ENCODE measurements at places on chromosomes 7 and 10.

GRCh38 chr7:80791509-80791929, 127.3 kb downstream of the SEMA3C start:
- DNase-seq: no peak

DNA sequence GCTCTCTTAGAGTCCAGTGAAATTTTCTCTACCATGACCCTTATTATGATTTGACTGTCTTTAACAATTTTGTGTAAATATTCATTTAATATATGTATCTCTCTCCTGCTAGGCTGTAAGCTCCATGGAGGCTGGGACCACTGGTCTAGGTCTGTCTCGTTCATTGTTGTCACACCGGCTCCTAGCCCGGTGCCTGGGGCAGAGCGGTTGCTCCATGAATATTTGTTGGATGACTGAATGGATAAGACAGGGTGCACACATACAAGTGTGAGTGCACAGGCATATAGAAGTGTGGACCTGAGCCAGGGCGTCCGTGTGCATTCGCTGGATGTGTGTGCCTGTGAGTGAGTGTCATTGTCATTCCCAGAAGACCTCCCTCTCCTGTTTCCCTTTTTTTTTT, 20.9 kb upstream of the LBX1 start:
- no peak for DNase-seq

- no peak for DNase-seq
These were observed 199.9 kb downstream of the TCERG1L start for GRCh38 chr10:131111471-131112080.

DNA sequence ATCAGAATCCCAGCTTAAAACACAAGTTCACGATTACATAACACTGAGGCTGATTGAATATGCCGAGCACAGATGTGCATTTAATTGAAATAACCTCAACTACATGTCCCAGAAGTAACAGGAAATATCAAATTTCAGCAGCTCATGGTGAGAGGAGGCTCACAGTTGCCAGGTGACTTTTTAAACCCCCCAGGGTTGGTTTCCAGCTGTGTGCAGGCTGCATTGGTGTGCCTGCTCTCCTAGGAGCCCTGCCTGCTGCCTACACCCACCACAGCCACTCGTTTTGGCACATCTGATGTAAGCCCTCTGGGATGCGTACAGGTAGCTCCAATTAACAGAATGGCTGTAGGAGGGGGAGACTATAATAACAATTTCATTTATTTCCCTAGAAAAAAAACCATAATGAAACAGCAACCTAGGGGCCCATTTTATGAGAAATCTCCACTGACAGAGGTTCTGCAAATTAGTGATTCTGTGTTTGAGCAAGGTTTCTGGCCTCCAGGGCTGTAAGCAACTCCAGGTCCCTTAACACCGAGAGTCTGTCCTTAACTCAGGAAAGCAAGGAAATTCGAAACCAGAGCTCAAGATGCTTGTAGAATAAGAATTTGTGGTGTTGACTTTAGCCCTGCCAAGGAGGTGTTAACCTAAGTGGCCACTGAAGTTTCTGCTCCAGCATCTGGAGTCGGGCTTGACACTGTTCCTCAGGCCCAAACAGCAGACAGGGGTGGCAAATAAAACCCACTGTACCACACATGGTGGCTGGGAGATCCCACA, 161.9 kb downstream of the BMPER start:
- DNase-seq: no peak

- no peak for DNase-seq
These were observed 194.6 kb downstream of the COBL start for GRCh38 chr7:51121931-51122425.

DNA sequence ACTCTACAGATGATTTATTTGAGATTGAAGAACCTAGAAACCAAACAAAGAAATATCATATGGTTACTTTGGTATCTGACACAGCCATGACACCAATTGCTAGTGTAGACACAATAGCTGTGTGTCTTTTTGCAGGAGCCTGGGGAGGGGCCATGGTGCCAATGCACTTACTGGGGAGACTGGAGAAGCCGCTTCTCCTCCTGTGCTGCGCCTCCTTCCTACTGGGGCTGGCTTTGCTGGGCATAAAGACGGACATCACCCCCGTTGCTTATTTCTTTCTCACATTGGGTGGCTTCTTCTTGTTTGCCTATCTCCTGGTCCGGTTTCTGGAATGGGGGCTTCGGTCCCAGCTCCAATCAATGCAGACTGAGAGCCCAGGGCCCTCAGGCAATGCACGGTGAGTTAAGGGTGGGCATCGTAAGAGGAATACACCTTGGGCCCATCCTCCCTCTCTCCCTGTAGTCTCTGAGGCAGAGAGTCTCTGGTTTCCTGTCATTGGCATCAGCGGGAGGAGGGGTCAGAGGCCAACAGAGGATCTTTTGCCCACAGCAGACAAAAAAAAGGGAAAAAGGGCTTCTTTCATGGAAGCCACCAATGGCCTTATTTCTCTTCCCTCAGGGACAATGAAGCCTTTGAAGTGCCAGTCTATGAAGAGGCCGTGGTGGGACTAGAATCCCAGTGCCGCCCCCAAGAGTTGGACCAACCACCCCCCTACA, 1.2 kb downstream of the TMEM139 start:
- DNase-seq: no peak

- no peak for DNase-seq
These were observed 44.5 kb upstream of the HSPB1 start for GRCh38 chr7:76257973-76258372.

DNA sequence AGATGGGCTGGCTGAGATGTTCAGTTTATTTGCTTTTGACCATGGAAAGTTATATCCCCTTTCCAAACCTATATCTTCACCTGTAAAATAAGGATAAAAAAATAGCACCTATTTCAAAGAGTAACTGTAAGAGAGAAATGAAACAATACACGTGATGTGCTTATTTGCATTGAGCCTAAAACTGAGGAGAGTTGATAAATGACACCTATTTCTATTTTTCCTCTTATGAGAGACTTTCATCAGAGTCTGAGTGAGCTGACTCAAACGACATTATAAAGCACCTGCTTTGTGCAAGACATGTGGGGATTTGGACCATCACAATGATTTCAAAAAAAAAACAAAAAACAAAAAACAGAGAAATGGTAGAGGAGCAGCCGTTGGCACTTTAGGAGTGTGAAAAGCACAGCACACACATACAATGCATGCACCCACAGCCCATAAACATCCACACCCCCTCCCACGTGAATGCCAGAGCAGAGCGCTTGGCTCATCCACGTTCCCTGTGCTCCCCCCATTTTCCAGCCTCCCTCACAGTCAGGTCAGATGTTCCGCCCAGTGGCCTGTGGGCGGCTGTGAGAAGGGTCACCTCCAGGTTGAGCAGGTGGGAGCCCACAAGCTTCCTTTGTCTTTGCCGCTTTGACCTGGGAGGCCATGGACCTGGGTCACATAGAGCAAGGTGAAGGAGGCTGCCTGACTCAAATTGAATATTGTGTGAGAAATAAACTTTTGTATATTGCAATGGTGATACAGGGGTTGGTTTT, 253.2 kb upstream of the ZNF32 start:
- DNase-seq: no peak

- no peak for DNase-seq
These were observed 18.0 kb downstream of the CNNM2 start for GRCh38 chr10:102935939-102936605.

DNA sequence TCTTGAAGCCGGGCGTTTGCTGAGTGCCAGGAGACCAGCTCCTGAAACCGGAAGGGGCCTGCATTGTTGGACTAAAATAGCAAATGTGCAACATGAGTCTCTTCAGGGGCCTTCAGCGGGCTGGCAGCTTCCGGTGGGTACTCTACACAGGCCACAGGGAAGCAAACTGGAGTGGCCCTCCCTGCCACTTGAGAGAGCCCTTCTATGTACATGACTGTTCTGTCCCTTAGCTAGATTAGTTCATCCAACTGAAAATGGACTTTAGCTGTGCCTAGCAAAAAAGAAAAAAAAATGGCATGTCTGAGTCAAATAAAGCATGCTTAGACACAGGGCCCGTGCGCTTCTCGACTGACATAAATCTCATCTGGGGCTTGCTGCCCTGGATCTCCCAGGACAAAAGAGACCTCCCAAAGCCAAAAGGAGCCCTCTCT, 115.3 kb upstream of the TCF7L2 start:
- DNase-seq: no peak

DNA sequence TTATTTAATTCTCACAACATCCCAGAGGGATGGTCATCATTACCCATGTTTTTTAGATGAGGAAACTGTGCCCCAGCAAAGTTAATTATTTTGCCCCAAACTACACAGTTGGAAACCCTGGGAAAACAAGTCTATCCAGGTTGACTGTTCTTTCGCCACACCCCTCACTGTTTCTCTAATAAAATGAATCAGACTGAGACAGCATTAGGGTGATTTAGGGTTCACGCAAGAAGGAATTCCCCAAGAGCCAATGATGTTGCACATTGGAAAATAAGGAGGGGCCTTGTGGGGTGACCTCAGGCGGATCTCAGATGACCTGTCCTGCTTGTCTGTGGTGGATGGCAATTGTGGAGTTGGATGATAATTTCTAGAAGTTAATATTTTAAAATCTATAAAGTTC, 135.7 kb upstream of the TBX20 start:
- DNase-seq: no peak

GRCh38 chr10:51733057-51733456, 33.7 kb upstream of the CSTF2T start:
- no peak for DNase-seq

DNA sequence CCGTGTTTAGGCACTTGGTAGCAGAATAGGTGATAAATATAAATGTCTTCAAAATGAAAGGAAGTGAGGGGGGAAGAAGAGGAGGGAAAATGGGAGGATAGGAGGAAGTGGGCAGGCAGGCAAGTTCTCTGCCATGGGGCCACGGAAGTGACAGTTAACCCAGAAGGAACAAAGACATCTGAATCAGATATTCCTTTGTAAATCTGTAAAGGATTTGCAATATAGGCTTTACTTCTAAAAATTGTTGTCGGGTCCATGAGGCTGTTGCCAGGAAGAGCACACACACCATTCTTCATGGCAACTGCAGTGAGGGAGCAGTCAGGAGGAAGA, 23.7 kb upstream of the RASSF4 start:
- no peak for DNase-seq

DNA sequence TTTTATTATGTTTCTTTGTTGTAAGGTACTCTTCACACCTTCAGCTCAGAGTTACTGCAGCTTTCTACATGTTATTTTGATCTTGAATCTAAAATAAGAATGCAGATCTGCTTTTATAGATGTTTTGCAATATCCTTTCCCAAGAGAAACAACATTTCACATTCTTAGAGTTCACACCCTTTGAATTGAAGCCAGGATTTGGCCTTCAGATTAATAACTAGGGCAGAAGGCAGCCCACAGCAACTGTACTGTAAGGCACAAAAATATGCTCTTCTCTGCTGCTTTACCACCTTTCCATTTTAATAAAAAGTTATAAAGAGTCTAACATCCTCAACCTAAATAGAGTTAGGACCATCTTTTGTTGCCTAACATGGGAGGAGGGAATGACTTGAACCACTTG, 224.7 kb downstream of the LHFPL3 start:
- DNase-seq: no peak

DNA sequence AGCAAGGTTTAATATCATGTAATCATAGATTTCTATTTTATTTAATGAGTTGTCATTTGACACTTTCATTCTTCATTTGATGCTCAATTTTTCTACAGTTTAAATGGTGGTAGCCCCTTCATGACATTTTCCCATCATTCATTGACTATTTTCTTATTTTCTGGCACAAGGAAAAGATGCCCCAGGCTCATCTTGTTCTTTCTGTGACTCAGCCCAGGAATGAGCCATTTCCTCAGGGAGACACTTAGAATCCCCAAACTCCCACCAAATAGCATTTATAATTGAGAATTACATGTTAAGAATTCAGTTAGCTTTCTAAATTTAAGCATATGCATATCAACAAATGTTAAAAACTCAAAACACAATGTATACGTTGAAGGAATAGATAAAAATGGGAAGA, 222.3 kb downstream of the KIF20B start:
- no peak for DNase-seq

DNA sequence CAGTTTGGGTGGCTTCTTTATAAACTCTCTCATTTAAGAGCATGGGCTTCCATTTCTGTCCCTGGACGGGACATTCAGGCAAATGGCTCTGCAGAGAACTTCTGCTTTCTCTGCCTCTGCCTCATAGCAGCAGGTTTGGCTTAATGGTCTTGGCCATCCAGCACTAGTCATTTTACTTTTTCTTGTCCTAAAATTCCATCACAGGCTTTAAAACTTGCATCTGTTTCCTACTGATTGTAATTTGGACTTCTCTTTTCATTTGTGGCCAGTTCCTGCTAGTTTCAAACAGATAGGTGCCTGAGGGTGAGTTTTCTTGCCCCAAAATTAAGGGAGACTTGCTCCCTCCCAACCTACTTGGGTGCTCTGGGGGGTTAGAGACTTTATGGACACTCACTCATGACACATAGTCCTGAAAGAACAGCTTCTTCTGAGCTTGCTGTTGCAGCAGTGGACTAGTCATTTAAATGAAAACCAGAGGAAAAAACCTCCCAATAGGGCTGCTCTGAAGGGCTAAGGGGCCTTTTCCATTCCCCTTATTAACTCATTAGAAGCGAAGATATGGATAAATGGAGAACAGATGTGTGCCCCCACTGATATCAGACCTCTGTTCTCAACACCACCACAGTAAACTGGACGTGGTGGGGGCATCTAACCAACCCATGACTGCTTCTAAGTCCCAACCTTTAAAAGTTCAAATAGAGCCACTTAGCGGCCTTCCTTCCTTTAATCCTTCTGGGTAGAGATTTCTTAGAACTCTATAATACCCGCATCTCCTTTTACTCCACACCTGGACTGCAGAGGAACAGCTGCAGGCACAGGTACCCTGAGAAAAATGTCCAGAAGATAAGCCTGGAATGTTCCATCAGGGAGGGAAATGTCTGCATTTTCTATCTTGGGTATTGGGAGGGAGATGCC, 38.8 kb downstream of the SVOPL start:
- DNase-seq: no peak

- no peak for DNase-seq
These were observed 27.8 kb upstream of the ITGB8 start for GRCh38 chr7:20302891-20303290.

DNA sequence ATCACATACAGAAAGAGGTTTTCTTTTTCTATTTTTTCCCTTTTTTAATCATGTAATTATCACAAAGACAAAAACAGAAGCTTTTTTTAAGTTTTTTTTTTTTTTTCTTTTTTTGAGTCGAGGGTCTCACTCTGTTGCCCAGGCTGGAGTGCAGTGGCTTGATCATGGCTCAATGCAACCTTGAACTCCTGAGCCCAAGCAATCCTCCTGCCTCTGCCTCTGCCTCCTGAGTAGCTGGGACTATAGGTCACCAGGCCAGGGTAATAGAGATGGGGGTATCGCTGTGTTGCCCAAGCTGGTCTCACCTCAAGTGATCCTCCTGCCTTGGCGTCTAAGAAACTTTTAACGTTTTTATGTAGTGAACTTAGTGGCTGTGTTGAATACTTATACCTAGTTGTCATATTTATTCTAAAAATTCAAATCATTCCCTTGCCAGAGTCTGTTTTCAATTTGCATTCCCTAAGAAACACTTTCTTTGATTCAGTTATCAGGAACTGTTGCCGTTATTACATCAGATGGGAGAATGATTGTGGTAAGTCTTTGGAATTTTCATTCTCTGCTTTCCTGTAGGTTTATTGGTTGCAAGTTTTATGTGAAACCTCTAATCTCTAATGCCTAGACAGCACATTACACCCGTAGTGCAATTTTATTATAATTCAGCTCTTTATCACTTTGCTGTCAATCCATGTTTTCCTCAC, 1.3 kb downstream of the LSM8 start:
- no peak for DNase-seq
